ENCODE measurements at places on chromosomes 4 and X. TPM values are rescaled to one million over a fixed set of nuclear protein-coding genes. Genes with fewer than 3 reads are reported as not detected.

DNA sequence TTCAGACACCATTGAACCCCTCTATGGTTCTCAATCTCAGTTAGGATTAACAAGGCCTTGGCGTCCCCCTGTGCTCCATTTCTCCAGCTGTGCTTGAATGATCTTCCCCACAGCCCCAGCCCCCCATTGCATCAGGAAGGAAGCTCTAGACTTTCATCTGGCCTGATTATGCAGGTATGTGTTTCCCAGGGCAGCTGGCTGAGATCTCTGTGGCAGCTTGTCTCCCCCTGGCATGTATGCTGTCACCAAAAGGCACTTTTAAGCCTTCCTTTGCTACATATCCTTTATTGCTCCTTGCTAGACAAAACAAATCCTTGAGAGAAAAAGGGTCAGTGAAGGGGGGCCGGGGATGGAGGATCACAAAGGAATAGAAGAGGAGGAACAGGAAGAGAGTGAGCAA, 1056.0 kb upstream of the SLIT2 start:
- no peak for DNase-seq

DNA sequence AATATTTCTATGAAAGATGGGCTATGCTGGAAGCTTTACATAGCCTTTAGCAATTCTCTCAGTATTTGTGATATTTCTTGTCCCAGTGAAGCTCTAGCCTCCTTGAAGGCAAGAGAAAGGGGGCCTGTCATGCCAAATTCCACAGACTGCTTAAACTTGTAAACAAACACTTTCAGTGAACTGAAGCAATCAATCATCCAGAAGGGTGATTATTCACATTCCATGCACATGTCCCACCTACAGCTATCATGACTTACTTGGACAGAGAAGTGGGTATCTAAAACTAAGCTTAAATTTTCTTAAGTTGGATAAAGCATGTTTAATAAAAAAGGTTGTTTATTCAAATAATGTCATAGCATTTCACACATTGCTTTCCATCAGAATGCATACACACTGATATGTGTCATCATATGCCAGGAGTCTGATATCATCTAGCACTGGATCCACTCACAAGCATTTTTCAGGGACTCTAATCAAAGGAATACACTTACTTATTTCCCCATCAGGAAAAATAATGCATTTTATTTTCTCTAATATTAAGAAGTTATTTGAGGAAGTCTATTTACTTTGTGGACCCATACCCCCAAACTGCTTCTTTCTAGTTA, 1.2 kb upstream of the FSTL5 start:
- no peak for DNase-seq

PCDH7 gene
- polyA plus RNA-seq, result not detected

TLR1 gene
- 0.08 TPM for polyA plus RNA-seq

GRCh38 chr4:185387957-185388356, 7.8 kb downstream of the LRP2BP start:
- DNase-seq, result no peak

NOX1 gene
- 0.10 TPM for polyA plus RNA-seq

LUZP4 gene
- not detected for polyA plus RNA-seq

DNA sequence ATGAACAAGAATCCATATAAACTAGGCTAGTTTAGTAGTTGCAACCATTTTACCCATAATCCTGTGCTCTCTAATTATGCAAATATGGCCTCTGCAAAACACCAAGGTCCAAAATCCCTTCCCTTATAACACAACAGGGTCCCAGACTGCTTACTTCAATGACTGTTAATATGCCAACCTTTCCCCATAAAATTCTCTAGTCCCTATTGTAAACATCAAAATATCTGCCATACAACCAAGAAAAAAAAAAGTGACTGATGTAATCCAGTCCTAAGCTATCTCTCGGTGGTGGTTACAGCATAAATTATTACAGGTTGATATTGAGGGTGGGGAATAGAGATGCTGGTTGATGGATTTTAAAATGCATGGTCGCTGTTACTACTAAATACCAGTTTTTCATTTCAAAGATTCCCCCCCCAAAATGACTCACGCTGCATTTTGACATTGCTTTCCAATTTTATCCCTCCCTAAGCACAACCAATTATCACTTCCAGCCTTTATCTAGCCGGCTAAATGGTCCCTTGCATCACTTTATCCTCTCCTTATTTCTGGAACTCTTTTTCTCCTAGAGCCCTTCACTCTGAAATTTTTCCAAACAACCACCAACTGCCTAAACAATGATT, 44.8 kb downstream of the TSPAN5 start:
- DNase-seq, result no peak

DNA sequence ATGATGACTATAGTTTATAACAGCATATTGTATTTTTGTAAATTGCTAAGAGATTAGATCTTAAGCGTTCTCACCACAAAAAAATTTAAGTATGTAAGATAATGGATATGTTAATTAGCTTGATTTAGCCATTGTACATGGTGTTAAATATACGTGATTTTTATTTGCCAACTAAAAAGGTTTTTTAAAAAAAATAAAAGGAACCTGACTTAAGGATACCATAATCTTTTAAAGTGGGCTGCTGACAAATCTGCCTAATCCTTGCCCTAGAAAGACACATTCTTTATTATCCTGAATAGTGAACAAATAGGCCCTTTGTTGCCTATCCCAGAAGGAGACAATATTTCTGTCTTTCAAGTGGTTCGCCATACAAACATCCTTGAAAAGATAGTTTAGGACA, 94.6 kb upstream of the FAM47C start:
- no peak for DNase-seq

MAGEB4 gene
- polyA plus RNA-seq, result not detected

DNA sequence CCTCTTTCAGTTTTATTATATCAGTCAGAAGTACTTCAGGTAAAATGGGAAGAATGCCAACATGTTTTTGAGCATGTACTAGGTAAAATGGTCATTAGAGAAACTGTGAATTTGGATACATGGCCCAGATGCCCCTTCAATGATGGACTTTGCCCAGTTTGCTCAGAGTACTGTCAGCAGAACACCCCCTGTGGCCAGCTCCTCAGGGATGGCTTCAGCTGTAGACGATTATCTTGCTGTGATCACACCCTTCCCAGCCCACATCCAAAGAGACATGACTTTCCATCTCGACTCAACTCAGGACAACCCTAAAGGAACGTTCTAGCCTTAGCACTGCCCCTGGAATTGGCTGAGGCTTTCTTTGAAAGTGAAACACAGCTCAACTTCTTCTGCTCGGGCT, 439.1 kb downstream of the PACRGL start:
- no peak for DNase-seq

- peak; percentile 73 for DNase-seq
Observed at GRCh38 chr4:166165829-166166420, 292.9 kb downstream of the TLL1 start.

GRCh38 chr4:57426779-57427395, 316.7 kb upstream of the IGFBP7 start:
- peak; percentile 35 for DNase-seq

DNA sequence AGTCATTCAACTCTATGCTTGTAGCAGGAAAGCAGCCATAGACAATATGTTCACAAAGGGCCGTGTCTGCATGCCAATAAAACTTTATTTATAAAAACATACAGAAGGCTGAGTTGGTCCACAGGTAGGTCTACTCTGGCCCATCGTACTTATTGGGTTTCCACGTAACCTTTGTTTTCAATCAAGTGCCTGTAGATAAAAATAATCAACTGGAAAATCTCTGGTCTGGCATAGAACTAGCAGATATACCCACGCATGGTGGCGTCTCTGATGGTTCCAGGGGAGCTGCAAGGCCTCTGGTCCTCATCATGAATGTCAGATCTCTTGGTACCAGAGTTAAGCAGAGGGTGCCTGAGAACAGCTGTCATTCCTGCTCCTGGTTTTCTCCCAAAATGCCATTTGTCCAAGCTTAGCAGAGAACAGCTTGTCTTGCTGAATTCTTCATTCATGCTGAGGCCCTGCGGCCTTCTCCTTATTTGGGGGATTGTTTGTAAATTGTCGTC, 31.4 kb upstream of the JAKMIP1 start:
- no peak for DNase-seq

GPR50 gene
- not detected for polyA plus RNA-seq

TKTL2 gene
- not detected for polyA plus RNA-seq

DNA sequence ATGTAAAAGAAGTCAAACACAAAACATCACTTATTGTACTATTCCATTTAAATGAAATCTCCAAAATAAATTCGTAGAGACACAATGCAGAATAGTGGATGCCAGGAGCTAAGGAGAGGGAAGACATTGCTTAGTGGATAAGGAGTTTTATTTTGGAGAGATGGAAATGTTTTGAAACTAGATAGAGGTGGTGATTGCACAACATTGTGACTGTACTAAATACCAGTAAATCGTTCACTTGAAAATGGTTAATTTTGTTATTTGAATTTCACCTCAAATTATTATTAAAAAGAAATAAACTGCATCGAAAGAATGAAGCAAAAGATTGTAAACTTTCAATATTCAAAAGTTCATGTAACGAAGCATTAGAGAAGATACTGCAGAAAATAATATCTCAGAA, 9.7 kb upstream of the ACSL4 start:
- no peak for DNase-seq

- no peak for DNase-seq
Observed at GRCh38 chr4:73751166-73751565, 10.8 kb downstream of the CXCL8 start.

ATP2B3 gene
- polyA plus RNA-seq, result not detected

DNA sequence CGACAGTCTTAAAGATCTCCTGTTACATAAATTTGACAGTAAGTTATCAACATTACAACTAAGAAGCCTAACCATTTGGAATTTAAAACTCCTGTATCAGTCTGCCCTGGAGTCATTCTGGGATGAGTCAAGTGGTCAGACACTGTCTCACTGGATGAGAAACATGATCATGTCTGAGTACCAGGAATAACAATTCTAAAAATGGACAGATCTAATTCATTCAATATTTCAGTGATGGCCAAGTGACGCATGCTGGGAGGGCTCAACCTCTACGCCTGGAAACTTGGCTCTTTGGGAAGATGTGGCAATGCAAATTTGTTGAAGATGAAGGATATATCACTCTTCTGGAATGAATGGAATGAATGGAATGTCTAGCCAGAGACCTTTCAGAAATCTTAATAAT, 1427.2 kb downstream of the STIM2 start:
- no peak for DNase-seq

PDZD4 gene
- polyA plus RNA-seq, result 0.03 TPM

GLRA3 gene
- polyA plus RNA-seq, result not detected

C4orf51 gene
- polyA plus RNA-seq, result not detected

CSN1S1 gene
- not detected for polyA plus RNA-seq

CXCL8 gene
- polyA plus RNA-seq, result 1.8 TPM

TNMD gene
- polyA plus RNA-seq, result not detected

IGSF1 gene
- polyA plus RNA-seq, result 108 TPM

DNA sequence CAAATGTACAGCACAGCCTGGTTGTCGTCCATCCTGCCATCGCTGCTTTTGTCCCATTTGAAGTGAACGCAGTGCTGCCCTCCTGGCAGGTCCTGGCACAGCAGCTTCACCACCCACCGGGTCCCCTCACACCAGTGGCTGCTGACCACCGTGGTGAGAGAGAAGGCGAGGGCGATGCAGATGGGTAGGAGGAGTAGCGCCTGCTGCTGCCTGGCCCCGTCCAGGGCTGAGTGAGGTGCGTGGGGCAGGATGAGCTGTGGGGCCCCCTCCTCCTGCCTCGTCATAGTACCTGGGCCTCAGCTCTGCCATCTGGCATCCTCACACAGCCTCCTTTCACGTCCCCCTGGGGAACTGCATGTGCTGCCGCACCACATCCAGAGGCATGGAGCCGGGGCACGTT, 1.8 kb downstream of the DCAF8L2 start:
- DNase-seq, result no peak

FGD1 gene
- 0.36 TPM for polyA plus RNA-seq

- no peak for DNase-seq
Observed at GRCh38 chr4:82500435-82501153, 61.2 kb downstream of the TMEM150C start.

SAGE1 gene
- not detected for polyA plus RNA-seq

DNA sequence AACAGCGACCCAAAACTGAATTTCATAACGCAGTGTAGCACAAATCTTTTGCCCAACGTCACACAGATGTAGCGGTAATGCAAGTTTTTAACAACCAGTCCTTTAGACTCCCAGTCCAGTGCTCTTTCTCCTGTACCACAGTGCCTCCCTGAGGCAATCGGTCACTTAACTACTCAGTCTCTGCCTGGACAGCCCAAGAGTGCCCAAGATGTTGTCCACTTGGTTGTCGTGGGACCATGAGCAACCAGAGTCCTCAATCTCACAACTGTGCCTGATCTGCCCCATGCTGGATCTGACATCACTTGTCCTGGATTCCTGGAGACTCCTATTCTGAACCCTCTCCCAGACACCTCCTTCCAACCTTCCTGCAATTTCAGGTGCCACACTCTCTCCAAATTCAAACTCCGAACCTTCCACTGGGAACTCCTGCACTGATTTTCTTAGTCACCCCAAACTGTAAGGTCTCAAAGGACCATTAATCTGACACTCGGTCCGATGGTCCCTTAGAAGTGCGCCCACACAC, 702 bp downstream of the MMGT1 start:
- DNase-seq, result no peak

FSTL5 gene
- 0.03 TPM for polyA plus RNA-seq

DNA sequence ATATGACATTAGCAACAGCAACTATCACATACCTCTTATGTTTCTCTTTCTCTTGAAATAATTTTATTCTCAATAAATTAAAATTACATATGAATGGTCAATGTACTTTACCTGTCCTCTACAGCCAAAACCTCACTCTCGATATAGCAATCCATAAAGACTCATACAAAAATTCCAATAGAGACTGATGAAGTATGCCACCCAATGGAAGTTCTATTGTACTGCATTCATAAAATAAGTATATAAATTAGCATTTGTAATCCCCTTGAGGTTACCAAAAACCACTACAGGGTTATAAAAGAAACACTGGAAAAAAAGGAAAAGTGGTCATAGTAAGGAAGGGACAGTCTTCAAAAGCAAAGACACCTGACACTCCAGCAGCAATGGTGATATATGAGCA, 32.8 kb downstream of the CLDN2 start:
- DNase-seq, result no peak

RHOXF2B gene
- polyA plus RNA-seq, result not detected

DNA sequence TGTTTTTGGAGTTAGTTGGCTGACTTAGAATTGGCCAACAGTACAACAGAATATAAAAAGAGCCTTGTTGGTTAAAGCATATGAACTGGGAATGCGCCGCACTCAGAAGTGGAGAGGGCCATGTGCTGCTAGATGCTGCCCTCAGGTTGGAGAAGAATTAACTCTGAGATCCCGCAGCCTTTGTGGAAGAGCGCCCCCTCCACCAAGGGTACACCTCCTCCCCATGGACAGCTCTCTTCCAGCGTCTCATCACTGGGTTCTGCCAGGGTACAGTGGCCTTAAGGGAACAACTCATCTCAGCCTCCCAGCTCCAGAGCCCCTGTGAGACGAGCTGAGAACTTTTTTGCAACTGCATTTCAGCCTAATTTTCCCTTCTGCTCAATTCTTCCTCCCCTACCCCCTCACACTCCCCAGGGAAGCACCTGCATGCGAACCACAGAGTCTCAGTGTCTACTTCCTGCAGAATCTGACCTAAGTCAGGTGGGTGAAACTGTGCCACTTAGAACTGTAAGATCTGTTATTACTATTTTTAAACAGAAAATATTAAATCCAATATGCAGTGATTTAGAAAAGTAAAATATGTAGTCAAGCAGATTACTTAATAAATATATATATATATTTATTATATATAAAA, 380.6 kb downstream of the RAB28 start:
- no peak for DNase-seq

NR0B1 gene
- not detected for polyA plus RNA-seq

GRCh38 chrX:137566746-137567679, 1.1 kb downstream of the ZIC3 start:
- DNase-seq, result no peak

MID1 gene
- polyA plus RNA-seq, result 1.1 TPM

F8A3 gene
- not detected for polyA plus RNA-seq

SERTM2 gene
- polyA plus RNA-seq, result not detected

GRCh38 chr4:8728536-8729407, 136.2 kb downstream of the CPZ start:
- DNase-seq, result no peak

Data from HepG2 (cell line).